ENCODE measurements at places on chromosomes 16 and 17.

DNA sequence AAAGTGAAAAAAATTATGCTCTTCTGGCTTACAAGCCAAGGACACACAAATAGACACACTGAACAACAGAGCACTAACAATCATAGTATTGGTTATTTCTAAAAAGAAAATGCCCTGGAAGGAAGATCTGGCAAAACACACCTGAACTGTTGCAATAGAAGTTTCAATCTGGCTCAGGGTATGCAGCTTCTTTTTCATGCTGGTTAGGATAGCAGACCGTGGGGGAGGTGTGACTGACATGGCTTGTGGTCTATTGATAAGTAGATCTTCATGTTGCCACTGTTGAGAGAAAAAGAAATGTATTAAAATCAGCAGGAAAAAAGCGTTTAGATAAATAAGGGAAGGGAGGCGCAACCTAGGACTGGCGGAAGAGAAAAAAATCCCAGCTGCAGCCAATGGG lies 26.5 kb upstream of the ARL6IP1 start:
- no peak for DNase-seq

- peak; percentile 8 for DNase-seq
Observed at GRCh38 chr16:3716831-3717234, 491 bp downstream of the TRAP1 start.

- DNase-seq = no peak
Observed at GRCh38 chr17:31745964-31746600, 113.0 kb downstream of the COPRS start.

DNA sequence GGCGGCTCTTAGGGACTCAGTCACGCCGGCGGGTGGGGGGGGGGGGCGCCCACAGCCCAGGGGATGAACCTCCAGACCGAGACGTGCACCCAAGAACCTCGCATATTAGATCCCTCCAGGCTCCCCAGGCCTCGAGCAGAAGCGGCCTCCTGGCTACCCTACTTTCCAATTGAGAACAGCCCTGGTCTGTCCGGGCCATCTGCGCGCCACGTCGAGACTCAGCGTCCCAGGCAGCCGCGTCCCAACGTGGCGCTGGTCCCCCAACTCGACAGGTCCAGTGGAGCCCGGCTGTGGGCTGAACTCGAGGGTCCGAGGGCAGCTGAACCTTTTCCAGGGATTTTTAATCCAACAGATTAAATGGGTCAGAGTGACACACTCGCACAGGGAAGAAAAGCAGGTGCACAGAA lies 2.3 kb upstream of the IRX3 start:
- no peak for DNase-seq
